GM03348 (cell line): ENCODE measurements at places on chromosomes 7 and 10.
A peak's percentile ranks its signal among the peaks of the same experiment; 100 is the strongest.

DNA sequence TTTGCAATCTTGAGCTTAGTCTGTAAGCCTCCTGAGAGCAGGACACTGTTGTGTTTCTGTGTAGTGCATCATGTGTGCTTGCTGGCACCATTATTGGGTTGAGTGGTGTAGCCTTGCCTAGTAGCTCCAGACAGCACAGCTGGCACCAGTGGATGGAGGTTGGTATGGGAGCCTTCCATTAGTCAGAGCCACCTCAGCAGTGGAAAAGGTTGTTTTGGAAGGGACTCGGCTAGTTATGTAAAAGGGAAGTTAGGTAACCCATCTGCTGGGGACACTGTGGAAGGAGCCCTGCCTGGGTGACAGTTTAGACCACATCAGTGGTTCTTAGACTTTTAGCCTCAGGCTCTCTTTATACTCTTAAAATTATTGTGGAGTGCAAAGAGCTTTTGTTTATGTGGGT lies 16.3 kb downstream of the MINDY4 start:
- no peak for DNase-seq

DNA sequence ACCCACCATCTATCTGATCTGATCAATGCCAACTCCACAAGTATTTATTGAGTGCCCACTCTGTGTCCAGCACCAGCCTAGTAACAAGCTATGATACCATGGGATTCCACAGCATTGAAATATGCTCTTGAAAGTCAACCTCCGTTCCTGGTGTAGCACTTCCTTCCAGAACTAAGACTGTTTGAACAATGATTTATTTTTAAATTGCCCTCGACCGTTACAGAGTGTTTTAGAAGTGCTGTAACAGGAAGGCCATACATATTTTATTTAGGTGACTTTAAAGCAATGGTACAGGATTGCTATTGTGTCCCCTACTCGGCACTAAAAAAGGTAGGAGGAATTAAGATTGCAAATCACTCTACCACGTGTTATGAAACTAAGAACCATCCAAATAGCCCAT lies 225.6 kb downstream of the TEX36 start:
- no peak for DNase-seq

DNA sequence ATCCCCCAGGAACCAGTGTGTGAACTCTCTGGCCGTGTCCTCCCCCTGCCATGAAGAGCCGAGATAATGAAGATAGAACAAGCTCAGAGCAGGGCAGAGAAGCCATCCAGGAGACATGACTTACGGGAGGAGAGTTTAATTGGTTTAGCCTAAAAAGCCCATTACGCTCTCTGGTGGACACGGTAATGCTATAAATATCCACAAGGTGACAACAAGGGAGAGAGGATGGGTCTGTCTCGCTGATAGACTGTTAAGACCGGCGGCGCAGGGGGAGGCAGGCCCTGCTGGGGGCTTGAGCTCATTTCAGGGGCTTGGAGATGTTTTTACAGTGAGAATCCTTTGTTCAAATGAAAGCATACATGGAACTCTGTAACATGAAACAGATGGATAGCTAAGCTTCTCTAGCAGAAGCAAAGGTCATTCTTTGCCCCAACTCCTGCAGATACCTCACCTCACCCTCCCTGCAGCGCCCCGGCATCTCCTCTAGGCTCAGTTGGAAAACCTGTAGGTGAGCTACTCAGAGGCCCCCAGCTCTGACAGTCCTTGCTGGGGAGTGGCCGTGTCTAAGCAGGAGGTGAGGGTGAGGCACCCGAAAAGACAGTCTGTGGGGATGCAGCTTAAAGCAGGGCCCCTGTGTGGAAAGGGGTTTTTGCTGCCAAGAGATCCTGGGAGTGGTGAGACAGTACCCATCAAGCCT lies 40.8 kb upstream of the LOXL4 start:
- DNase-seq: no peak

- DNase-seq: no peak
These were observed 695.1 kb downstream of the GRID1 start for GRCh38 chr10:85671530-85671929.

DNA sequence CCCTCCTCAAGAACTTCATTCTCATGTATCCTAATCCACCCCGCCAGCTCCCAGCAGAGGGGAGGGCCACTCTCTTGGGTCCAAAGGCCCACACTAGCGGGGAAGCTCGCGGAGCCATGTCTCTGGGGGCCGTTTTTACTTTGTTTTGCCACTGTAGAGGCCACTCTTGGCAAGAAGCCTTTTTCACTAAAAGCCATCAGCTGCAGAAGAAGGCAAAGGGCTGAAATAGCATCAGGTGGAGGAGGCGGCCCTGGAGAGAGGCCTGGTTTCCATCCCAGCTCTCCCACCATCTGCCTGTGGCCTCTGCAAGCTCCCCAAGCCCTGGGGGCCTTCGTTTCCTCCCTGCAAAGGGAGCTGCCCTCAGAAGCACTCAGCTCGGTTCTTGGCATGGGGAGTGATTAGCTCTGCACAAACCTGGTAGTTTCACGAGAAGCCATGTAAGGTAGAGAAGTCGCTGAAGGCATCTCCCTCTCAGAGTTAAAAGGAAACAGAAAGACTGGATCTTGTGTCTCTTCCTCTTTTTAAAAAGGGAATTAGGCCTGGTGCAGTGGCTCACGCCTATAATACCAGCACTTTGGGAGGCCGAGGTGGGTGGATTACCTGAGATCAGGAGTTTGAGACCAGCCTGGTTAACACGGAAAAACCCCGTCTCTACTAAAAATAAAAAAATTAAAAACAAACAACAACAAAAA lies 70.3 kb downstream of the PARP12 start:
- no peak for DNase-seq

DNA sequence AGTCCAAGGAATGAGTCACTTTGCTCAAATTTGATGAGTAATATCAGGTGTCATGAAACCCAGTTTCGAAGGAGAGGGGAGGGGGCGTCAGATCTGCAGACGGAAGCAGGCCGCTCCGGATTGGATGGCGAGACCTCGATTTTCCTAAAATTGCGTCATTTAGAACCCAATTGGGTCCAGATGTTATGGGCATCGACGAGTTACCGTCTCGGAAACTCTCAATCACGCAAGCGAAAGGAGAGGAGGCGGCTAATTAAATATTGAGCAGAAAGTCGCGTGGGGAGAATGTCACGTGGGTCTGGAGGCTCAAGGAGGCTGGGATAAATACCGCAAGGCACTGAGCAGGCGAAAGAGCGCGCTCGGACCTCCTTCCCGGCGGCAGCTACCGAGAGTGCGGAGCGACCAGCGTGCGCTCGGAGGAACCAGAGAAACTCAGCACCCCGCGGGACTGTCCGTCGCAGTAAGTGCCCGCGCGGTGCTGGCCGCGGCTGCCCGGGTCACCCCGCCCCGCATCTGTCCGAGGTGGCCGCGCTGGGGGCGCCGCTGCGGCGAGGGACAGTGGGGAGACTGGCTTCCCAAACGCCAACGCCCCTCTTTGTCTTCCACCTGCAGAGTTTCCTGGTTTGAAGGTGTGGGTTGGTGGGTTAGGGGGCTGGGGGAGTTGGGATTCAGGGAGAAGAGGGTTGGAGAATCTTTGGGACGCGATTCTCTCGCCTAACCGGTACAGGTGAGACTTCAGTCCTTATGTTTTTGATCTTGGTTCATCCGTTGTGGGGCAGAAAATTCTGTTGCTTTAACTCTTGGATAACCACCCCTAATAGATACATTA lies at the start of gene TAC1:
TAC1 (plus strand) TSS at position 351 of the 829 bp plus-strand sequence. CDS start 527 bp downstream, outside the sequence.
- DNase-seq: peak; percentile 6

GRCh38 chr7:1228545-1229201 lies 4.0 kb upstream of the UNCX start:
- DNase-seq: no peak

DNA sequence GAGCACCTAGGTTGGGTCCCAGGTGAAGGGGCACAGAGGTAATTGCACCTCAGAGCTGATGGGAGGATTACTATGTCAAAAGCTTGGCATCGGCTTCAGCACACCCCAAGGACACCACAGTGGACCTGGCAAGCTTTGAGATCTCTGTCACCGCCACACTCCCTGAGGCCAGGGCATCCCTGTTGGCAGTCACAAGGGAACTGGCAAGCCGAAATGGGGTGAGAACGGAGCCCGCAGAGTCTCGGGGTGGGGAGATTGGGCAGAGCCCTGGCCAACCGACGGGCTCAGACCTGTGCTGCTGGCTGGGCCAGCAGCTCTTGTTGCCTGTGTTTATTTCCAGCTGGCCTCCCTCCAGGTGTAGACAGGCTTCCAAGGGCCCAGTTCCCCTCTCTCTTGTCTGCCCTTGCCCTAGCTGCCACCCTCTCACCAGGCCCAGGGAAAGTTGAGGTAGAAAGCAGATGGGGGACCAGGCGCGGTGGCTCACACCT lies 2.5 kb downstream of the HSPB1 start:
- peak; percentile 22 for DNase-seq

DNA sequence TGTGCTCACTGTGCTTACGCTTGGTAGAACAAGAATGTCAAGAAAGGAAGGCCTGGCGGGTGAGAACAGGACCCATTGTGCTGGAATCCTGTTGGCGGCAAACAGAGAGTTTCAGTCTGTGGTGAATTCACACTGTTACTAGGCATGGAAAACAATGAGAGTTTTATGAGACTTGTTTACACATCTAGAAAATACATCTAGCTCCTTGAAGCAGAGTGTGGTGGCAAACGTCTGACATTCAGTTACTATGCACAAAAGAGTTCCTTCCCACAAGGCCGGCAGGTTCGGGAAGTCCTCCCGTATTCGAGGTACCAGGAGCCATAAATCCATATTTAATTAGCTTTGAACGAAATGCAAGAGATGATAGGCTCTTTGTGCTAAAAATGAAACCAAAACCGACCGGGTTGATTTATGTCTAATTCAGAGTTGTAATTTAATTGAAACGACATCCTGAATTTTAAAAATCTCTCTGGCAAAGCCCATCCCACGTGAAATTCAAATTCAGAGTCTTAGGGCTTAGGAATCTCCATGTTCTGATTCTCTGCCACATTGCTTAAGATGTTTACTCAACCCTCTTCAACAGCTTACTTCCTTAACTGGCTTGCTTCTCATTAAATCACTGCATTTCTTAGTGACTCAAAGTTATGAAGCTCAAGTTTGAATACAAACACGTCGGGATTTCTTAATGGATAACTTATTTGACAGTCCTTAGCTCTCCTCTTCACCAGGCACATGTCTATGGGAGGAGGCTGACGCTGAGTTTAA lies 299.9 kb upstream of the PITRM1 start:
- peak; percentile 73 for DNase-seq

DNA sequence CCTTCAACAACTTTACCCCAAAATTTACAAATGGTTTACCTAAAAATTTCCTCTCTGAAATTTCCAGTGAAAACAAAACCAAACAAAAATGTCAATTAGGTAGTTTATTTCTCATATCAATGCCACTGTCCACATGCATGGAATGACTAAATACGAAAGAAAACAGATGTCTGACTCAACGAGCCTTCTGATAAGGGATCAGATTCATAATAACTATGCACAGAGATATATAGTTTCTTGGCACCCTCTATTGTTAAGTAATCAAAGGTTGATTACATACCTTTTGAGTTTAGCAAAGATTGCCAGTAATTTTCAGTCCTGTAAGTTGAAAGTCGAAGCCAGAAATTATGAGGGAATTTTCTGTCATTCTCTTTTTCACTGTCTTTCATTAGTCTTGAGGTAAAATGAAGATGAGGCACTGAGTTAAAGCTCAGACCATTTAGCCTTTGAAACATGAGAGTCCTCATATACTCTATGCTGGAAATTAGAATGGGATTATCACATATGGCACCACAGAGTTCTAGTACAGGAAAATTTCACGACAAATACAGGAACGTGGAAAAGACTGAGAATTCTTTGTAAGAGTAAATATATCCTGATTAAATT lies 519.1 kb upstream of the ANKRD30A start:
- no peak for DNase-seq

DNA sequence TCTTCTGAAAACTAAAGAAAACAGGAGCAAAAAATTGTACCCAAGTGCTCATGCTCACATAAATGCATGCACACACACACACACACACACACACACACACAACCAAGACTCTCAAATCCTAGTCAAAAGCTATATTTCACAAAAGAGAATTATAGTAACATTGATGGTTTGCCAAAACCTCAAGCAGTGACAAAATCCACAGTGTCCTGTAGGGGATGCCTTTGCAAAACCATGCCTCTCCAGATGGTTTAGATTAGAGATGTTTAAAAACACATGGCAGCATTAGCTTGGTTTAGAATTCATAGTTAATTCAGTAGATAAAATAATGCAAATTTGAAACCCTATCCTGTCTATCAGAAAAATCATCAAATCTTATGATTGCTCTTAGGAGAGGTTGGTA lies 232.2 kb downstream of the DYNC1I1 start:
- peak; percentile 70 for DNase-seq

DNA sequence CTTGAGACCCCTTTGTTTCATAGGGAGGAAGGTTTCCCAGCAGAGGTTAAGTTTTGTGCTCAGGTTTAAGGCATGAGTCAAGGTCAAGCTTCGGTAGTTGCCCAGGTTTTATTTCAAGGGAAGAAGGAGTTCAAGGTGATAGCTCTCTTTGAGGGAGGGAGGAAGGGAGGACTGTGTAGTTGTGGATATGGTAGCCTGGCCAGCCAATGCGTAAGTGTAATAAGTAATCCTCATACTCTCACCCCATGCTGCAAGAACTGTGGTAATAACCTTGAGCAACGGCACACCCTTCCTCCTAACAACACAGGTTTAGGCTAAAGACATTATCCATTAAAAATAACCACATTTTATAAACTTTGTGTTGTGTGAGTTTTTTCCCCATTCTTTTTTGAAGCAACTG lies 478.9 kb downstream of the KCNMA1 start:
- no peak for DNase-seq

DNA sequence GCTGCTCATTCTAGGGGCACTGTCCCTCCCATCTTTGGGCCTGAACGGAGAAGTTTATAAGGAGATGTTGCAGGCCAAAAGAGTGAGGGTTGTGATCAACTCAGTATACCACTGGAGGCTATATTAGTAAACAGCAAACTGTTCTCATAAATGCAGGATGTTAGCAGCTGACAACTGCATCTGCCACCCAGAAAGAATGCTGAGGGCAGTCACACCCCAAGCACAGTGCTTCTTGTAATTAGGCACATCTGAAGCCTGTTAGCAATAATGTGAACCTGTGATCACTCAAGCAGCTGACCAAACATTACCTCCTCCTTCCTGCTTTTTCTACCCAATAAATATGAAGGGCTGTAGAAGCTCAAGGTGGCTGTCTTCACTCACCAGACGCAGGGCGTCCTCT lies 38.4 kb upstream of the ZNF138 start:
- DNase-seq: no peak

DNA sequence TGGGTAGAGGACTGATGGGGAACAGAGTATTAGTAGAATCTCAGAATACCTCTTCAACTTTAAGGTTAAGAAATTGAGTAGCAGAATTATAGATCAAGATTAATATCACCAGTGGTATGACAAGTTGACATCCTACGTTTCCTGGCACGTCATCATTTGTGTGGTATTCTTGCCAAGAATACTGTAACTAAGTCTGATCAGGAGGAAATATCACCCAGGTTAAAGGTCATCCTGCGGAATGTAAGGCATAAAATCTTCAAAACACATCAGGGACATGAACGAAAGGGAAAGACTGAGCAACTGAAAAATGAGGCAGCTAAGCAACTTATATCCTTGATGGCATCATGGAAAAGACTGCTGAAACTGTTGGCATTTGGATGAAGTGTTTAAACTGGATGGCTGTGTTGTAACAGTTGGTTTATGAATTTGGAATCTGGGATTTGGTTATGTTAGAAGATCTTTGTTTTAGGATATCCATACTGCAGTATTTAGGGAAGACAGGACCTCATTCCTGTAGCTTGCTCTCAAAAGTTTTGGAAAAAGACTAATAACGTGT lies 86.1 kb downstream of the TRIM24 start:
- DNase-seq: no peak

GRCh38 chr10:48929413-48929990 lies 10.1 kb downstream of the LRRC18 start:
- no peak for DNase-seq

GRCh38 chr10:97923057-97923456 lies 73.4 kb downstream of the GOLGA7B start:
- DNase-seq: no peak
